Psoas muscle (tissue), 8 donors: ENCODE measurements at places on chromosomes 4 and X. TPM values are rescaled to one million over a fixed set of nuclear protein-coding genes. Genes with fewer than 3 reads are reported as not detected.

GRCh38 chrX:149871940-149872339, 9.0 kb upstream of the MAGEA8 start:
- DNase-seq, result no peak

DNA sequence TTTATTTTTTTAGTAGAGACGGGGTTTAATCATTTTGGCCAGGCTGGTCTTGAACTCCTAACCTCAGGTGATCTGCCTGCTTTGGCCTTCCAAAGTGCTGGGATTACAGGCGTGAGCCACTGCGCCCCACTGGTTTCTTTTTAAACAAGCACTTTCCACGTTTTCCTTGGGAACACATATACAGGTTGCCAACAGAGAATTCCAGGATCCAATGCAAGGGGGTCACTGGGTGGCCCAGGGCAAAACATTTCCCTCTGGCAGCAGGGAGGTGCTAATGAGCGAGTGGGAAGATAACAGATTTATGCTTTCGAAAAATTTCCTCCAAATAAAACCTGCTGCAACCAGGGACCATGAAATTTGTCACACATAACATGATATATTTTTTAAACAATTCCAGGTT, 41.1 kb downstream of the ADRA2C start:
- no peak for DNase-seq

GRCh38 chr4:163048447-163048846, 118.2 kb downstream of the NAF1 start:
- no peak for DNase-seq

DNA sequence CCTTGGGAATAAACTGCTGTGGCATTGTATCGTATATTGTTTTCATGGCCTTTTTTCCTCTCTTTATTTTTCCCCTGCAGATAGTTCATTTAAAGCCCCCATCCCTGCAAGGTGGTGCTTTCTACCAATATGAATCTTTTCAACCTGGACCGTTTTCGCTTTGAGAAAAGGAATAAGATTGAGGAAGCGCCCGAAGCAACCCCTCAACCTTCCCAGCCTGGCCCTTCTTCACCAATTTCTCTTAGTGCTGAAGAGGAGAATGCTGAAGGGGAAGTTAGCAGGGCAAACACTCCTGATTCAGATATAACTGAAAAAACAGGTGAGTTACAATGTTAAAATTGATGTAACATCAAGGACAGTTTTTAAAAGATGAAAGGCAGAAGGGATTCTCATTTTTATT, 601 bp downstream of the SMARCAD1 start:
- DNase-seq, result no peak

DNA sequence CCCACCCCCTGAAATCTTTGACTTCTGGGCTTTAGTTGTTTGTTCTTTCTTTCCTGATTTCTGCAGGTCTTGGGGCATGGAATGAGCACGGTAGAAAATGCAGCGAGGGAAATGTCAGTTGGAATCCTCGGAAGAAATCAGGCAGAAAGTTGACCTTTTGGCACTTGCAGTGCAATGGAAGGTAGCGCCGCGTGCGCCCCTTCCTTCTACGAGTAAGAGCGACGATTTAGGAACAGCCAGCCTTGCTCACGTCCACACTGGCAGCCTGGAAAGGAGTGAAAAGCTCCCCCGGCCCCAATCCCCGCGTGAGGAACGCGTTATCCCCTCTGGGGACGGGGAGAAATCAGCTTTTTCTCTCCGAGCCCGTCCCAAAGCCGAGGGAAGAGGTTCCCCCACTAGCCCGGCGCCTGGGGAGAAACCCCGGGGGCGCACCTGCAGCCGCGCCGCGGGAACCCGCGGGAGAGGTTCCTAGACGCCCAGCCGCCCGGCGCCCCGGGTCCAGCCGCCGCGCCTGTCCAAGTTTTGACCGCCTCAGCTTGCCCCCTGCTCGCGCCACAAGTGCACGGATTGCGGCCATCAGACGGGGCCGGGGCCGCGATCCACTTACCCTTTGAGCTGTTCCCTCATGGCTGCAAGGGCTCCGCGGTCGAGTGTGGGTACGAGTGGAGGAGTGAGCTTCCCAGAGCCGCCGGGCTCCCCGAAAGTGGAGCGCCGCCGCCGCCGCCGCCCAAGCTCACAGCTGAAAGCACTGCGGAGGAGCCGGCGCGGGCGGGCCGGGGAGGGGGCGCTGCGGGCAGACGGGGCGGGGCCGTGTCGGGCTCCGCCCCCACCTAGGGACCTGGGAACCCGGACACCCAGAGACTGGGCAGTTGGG, 194.6 kb upstream of the FTHL17 start:
- DNase-seq, result peak; percentile 57

- no peak for DNase-seq
Observed at GRCh38 chr4:170827562-170828274, 738.0 kb upstream of the AADAT start.

- DNase-seq, result no peak
Observed at GRCh38 chr4:162791226-162791625, 375.5 kb downstream of the NAF1 start.

DNA sequence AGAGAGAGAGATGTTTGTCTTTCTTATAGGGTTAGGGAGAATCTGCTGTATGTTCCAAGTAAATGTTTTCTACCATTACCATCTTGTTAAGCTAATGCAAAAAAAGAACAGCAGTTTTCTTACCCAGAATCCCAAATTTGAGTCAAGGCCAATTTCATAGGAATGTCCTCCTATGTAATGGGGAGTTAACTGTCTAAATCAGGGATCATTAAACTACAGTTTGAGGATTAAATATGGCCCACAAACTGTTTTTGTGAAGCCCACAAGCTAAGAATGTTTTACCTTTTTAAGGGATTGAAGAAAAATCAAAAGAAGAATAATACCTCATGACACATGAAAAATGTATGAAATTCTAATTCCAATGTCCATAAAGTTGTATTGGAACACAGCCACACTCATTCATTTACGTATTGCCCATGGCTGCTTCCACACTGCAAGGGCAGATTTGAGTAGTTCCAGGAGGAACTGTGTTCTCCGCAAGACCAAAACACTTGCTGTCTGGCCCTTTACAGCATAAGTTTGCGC, 113.2 kb upstream of the SPRY1 start:
- DNase-seq, result no peak

- no peak for DNase-seq
Observed at GRCh38 chrX:13340182-13340791, 20.4 kb upstream of the ATXN3L start.

GRCh38 chr4:27692158-27692557, 831.5 kb downstream of the STIM2 start:
- no peak for DNase-seq

DNA sequence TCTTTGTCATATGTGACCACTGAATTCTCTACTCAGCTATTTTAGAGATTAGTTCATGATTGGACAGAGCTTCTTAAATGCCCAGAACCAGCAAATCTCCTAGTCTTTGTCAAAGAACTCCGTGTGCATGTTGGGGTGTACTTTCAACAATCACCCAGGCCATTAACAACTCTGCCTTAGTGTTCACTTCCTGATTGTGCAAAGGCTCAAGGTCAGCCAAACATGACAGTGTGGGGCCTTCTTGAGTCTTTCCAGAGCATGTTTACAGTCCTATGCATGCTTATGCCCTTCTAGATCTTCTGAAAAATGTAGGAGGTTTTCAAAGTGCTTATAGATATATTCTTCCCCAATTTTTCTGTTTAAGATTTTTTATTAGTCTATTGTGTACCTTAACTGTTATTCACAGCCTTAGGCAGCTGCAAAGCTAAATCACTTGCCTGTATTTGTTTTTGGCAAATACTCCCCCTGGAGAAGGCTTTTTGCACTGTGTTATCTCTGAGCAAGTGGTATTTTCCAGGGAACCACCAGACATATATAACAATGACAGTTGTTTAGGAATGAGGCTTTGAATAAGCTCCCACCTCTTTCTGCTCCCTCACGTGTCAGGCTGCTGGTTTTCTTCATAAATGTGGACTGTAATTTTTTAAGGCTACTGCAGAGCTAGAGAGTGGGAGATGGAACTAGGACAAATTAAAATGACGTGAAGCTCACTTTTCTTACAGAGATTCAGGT, 24.0 kb upstream of the DRP2 start:
- DNase-seq, result no peak

- DNase-seq, result no peak
Observed at GRCh38 chr4:47410271-47410670, 53.2 kb downstream of the COMMD8 start.

CENPVL1 gene
- total RNA-seq, result not detected

ITIH6 gene
- not detected for total RNA-seq

SPANXC gene
- not detected for total RNA-seq

ARHGAP4 gene
- total RNA-seq, result 5.5 TPM

IBSP gene
- not detected for total RNA-seq

CSN1S1 gene
- not detected for total RNA-seq

F9 gene
- not detected for total RNA-seq

TAF7L gene
- not detected for total RNA-seq

DYNLT3 gene
- 13.3 TPM for total RNA-seq
